ENCODE measurements at places on chromosomes 3 and 15.

DNA sequence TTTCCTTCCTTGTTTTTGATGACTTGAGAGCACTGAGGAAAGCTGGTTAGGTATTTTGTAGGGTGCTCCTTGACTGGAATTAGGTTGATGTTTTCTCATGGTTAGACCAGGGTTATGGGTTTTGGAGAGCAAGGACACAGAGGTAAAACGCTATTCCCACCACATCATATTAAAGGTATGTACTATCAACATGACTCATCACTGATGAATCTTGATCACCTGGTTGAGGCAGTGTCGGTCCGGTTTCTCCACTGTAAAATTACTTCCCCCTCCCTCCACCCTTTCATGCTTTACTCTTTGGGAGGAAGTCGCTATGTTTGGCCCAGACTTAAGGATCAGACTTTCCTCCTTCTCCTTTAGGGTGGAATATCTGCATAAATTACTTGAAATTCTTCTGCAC, 201.6 kb downstream of the EDEM1 start:
- DNase-seq = no peak

GRCh38 chr3:133955892-133956291, 60.2 kb upstream of the RAB6B start:
- no peak for DNase-seq

GRCh38 chr15:64536244-64536836, 76.0 kb downstream of the ZNF609 start:
- DNase-seq = no peak

DNA sequence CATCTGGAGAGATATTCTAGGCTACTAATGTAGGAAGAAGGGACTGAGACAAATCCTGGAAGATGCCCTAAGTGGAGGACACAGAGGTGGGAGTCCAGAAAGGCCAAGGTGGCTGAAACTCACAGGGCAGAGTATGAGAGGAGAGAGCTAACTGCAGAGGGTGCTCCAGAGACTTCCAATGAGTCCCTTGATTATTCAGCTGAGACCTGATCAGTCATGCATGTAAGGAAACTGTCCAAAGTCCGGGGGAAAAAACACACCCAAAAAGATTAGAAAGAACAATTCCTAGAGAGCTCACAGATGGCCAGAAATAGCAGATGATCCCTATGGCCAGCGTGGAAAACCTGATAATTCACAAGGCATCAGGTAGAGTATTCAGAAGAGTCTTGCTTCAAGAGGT, 18.7 kb upstream of the FOXP1 start:
- DNase-seq = no peak

- DNase-seq = peak; percentile 78
These were observed 562.1 kb downstream of the GRM7 start for GRCh38 chr3:7423036-7423435.

GRCh38 chr15:60635507-60636352, 156.8 kb upstream of the ICE2 start:
- DNase-seq = no peak

DNA sequence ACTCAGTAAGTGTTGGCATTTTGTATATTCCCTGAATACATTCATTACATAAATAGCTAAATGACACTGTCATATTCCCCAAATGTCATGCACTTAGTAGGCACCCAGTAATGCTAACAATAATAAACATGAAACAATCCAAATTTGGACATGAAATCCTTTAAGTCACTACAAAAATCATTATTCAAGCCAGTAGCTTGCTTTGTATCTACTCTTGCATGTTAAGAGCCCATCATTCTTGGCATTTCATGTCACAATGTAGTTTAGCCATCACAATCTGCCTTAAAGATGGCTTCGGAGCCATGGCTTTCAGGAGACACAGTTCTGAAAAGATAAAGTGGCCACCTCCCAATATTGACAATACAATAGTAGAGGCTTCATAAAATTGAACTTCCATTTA, 32.9 kb upstream of the TM4SF4 start:
- no peak for DNase-seq

- DNase-seq = no peak
These were observed 27.3 kb upstream of the TMCO5A start for GRCh38 chr15:37907136-37907535.

- no peak for DNase-seq
These were observed 43.4 kb downstream of the PPP2R3A start for GRCh38 chr3:136008732-136009470.

DNA sequence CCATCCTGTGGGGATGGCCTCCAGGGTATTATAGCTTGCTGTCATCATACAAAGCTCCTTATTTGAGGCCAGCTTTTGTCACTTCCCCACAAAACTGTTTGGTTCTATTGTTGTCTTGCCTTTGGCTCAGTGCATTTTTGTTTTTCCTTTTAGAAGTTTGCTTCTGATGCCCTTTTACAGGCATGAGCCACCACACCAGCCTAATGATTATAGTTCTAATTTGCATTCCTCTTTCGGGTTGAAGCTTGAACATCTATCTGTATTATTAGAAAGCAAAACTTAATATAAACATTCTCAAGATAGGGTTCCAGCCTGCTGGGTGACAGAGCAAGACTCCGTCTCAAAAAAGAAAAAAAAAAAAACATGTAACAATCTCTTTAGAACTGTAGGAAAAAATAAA, 39.8 kb downstream of the SMARCC1 start:
- DNase-seq = no peak

GRCh38 chr3:187629711-187630110, 40.5 kb downstream of the SST start:
- DNase-seq = no peak

GRCh38 chr15:77753281-77753873, 120.7 kb upstream of the LINGO1 start:
- DNase-seq = no peak

GRCh38 chr3:11283139-11283475, 10.9 kb downstream of the ATG7 start:
- no peak for DNase-seq

- no peak for DNase-seq
These were observed 116.2 kb upstream of the HACD2 start for GRCh38 chr3:123700791-123701722.

DNA sequence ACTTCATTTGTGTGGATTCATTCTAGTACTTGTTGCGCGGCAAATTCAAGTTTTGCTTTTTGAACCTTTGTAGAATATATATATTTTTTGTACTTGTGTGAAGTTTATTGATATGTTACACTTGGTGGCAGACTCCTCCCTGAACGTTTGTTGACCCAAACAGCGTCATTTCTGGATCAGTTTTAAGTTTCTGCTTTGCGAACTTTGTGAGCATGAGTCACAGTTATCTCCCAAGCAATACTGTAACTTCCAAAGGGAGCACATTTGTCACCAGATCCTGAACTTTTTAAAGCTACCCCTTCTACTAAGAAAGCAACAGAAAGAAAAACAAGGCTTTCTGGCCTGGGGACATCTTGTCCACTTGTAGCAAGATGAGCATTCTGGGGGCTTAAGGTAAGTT, 74.8 kb upstream of the CACNA2D3 start:
- DNase-seq = no peak

DNA sequence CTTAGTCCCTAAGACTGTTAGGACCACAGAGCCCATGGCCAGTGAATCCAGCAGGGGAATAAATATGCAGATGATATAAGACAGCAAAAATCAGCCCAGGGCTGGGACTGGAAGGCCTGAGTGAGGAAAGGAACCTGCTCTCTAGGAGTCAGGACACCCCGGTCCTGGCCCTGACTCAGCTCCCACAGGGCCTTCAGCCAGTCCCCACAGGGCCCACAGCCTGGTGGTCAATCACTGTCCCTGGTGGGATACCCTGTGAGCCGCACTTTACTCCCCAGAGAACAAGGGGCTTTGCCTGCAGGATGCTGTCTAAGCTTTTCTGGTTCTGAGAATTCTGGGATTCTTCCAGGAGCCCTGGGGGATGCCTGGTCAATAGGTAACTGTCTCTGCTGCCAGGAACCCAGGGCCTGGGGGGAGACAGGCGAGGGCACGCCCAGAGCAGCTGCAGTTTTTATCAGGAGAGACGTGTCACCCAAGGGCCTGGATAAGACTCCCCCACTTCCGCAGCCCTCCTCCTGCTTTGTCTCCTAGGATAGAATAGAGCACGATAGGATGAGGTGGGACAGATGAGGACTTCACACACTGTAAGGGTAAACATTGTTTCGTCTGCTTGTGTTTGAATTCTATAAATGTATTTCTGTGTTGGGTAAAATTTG, 49.5 kb upstream of the MCF2L2 start:
- no peak for DNase-seq

- no peak for DNase-seq
These were observed 11.0 kb upstream of the STARD5 start for GRCh38 chr15:81334768-81335435.

GRCh38 chr3:150384296-150385212, 23.5 kb upstream of the TSC22D2 start:
- peak; percentile 65 for DNase-seq

- no peak for DNase-seq
These were observed 350.3 kb downstream of the DOCK3 start for GRCh38 chr3:51024765-51025632.

- DNase-seq = peak; percentile 64
These were observed 6.8 kb downstream of the ARHGAP31 start for GRCh38 chr3:119300991-119301391.

DNA sequence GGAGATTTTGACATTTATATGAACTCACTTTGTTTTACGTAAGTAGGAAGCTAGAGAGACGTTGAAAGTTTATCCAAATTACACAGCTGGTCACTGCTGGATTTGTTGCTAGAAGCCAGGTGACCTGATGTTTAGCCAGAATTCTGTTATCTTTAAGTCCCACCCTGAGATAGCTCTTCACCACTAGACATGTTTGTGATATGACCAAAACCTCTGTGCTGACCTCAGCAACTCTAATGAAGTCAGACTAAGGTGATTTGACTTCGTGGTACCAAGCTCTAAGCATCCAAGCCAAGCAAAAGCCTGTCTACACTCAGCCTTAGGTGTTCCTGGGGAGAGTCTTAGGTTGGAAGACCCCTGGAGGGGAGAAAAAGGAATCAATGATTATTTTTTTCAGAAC, 102.4 kb downstream of the ARRDC4 start:
- no peak for DNase-seq

GRCh38 chr3:176683382-176683781, 513.9 kb downstream of the TBL1XR1 start:
- DNase-seq = no peak

- DNase-seq = no peak
These were observed 1.1 kb upstream of the TLNRD1 start for GRCh38 chr15:80999623-81000036.

DNA sequence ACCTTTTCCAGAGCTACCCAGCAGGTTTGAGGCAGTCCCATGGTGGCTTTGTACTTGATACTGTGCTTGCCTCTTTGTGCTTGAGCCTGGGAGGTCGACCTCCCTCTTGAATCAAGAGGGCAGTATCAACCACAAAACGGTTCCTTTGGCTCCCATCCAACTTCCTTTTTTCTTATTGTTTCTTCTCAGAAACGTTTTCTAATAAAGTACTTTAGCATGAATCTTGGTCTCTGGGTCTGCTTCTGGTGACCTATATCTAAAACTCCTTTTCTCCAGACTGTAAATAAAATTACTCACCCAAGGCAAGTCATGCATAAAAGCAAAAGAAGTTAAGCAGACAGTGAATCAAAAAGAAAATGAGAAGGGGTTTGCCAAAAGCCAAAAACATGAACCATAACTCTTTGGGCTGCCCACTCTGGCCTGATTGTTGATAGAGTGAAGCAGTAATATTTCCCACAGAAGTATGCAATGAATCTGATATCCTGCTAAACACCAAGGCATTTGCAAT, 112.2 kb upstream of the SLC4A7 start:
- no peak for DNase-seq

DNA sequence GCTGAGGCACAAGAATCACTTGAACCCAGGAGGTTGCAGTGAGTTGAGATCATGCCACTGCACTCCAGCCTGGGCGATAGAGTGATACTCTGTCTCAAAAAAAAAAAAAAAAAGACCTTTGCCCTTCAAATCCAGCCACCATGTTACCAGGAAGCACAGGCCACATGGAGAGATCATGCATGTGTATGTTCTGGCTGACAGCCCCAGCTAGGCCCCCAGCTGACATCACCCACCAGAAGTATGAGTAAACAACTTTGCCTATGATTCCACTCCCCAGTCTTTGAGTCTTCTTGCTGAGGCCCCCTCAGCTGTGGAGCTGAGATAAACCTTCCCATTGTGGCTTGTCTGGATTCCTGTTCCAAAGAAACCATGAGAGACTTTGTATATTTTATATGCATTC, 3.3 kb upstream of the ARIH2 start:
- no peak for DNase-seq

- DNase-seq = no peak
These were observed 76.6 kb upstream of the PIAS1 start for GRCh38 chr15:67977414-67978089.

DNA sequence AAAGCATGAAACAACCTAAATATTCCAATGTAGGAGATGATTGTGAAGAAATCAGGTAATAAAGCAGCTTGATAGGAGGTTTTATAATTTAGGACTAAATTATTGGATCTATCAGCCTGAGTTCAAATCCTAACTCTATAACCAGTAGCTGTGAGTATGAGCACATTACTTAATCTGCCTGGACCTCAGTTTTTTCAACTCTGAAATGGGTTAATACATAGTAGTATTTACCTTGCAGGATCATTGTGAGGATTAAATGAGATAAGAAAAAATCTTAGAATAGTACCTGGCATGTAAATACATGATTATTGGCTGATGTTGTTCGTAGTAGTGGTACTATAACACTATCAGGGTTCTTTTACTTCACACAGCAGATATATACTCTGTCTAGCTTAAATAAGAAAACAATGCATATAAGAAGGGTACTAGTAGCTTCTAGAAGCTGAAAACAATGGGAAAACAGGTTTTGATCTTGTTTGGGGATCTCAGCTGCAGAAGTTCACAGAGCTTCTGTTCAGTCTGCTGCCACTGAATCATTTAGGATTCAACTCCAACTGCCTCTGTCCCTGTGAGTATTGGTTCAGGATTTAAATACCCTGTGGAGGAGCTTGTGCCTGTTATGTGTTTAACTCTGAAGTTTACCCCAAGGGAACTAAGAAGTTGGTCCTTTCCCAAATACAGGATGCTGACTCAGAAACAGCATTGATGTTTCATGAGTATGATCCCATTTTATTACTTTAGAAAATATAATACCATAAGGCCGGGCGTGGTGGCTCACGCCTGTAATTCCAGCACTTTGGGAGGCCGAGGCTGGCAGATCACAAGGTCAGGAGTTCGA, 34.2 kb downstream of the KAT2B start:
- DNase-seq = no peak
